ENCODE measurements at places on chromosomes 2 and 18. TPM values are rescaled to one million over a fixed set of nuclear protein-coding genes. Genes with fewer than 3 reads are reported as not detected.

The NT5DC4 gene
- not detected for total RNA-seq

The HOXD12 gene
- not detected for total RNA-seq

The FKBP7 gene
- total RNA-seq = 2.1 TPM

The KCNK3 gene
- total RNA-seq = not detected

The TCF23 gene
- total RNA-seq = not detected

The C2orf66 gene
- 0.21 TPM for total RNA-seq

The CAB39 gene
- total RNA-seq = 146 TPM

The ATP9B gene
- 59.6 TPM for total RNA-seq
